ENCODE measurements at places on chromosomes 13 and 19.

GRCh38 chr13:99087954-99088491 is 110.2 kb upstream of the DOCK9 start:
- no peak for DNase-seq

GRCh38 chr13:36096461-36097416 is 34.4 kb downstream of the DCLK1 start:
- no peak for DNase-seq

GRCh38 chr13:32036126-32036695 is 4.6 kb downstream of the FRY start:
- DNase-seq = no peak

- no peak for DNase-seq
Measured at GRCh38 chr19:8206147-8207087, 2.8 kb upstream of the CERS4 start.

GRCh38 chr13:98813993-98814392 is 61.5 kb upstream of the SLC15A1 start:
- DNase-seq = no peak

DNA sequence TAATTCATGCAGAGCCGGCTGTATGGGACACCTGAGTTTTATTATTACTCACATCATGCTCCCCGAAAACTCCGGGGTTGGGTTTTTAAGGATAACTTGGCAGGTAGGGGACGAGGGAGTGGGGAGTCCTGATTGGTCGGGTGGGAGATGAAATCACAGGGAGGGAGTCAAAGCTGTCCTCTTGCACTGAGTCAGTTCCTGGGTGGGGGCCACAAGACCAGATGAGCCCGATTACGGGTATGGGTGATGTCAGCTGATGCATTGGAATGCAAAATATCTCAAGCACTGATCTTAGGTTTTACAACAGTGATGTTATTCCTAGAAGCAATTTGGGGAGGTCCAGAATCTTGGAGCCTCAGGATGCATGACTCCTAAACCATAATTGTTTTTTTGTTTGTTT is 18.6 kb upstream of the COG3 start:
- no peak for DNase-seq

GRCh38 chr13:107233541-107233940 is 665.6 kb upstream of the ARGLU1 start:
- DNase-seq = no peak

DNA sequence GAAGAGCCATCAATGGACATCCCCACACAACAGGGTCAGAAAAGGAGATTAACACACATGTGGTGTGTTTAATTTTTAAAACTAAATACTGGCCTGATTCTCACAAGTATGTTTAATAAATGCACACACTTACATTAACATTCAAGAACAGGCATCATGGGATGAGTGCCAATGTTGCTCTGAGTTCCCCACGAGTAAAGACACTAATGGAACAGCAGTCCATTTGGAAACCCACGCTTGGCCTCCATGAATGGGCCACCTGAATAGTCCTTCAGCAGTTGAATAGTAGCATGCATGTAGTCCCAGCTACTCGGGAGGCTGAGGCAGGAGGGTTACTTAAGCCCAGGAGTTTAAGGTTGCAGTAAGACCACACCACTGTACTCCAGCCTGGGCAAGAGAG is 195.2 kb upstream of the IPO5 start:
- no peak for DNase-seq

DNA sequence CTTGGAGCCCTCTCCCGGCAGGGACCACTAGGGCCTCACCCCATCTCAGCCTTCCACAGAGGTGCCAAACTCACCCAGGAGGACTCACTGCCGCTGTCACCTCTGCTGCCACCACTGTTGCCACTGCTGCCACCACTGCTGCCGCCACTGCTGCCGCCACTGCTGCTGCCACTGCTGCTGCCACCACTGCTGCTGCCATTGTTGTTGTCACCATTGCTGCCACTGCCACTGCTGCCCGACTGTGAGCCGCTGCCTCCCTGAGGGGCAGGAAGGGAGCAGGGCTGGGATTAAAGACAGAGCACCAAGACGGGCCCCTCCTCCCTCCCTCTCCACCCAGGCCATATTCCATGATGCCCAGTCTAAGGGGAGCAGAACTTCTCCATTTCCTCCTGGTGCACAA is 2.1 kb downstream of the DMKN start:
- DNase-seq = no peak

DNA sequence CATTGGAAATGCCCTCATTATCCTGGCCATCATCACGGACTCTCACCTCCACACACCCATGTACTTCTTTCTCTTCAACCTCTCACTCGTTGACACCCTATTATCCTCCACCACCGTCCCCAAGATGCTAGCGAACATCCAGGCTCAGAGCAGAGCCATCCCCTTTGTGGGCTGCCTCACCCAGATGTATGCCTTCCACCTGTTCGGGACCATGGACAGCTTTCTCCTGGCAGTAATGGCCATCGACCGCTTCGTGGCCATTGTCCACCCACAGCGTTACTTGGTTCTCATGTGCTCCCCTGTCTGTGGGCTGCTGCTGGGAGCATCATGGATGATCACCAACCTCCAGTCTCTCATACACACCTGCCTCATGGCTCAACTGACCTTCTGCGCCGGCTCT is 5.2 kb downstream of the OR1I1 start:
- DNase-seq = no peak

DNA sequence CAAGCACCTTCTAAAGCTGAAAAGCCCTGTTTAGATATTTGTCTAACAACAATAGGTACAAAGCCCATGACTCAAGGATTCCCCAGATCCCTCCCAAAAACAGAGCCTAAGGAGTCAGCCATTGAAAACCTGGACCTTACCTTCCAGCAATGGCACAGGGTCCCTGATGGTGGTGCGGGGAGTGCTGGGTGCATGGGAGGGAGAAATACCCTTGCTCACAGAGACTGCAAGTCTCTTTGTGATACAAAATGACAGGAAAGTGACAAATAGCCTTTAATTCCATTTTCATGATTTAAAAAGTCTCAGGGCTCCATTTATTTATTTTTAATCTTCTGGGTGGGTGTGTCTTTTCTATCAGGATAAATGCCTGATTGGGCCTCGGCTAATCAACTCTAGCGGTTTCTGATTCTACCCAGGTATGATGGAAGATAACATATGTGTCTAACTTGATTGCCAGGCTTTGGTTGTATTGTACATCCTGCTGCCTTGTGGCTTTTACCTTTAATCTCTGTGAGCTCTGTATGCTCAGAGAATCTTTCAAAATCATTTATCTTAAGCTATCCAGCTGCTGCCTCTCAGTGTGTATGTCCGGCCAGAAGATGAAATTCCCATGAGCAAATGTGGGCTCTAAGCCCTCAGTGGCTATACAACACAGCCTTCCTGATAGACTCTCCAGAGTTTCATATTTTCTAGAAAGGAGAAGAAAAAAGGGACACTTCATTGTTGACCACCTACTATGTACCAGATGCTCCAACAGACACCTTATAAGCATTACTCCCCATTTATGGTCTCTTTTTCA is 54.6 kb upstream of the FAM124A start:
- DNase-seq = no peak

DNA sequence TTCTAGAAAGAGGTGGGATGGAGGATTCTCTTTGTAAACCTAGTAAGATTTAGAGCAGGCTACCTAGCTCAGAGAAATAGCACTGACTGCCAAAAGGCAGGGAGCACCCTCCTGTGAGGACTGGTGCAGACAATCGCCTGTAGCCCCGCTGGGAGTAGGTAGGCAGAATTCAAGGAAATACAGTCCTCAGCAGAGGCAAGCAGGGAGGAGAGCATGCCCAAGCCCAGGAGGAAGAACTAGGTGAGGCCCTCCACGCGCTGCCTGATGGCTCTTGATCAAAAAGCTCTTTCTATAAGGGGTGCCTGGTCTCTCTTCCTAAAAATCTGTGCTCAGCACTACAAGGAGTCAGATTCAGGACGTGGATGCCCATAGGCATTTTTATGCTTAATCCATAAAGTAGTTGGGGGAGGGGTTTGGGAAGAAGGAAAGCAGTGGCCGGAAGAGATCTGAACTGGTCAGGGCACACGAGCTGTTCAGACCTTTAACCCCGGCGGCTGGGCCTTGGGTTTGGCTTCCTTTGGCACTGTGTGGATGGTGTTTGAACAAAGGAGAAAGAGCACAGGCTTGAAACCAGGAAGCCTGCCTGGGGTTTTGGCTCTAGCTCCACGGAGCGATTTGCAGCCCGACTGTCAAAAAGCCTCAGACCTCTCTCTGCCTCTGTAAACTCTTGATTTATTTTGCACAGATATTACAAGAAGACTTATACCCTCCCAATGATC is 320.6 kb downstream of the FOXO1 start:
- no peak for DNase-seq

GRCh38 chr13:104592127-104592526 is 1525.9 kb upstream of the SLC10A2 start:
- no peak for DNase-seq

DNA sequence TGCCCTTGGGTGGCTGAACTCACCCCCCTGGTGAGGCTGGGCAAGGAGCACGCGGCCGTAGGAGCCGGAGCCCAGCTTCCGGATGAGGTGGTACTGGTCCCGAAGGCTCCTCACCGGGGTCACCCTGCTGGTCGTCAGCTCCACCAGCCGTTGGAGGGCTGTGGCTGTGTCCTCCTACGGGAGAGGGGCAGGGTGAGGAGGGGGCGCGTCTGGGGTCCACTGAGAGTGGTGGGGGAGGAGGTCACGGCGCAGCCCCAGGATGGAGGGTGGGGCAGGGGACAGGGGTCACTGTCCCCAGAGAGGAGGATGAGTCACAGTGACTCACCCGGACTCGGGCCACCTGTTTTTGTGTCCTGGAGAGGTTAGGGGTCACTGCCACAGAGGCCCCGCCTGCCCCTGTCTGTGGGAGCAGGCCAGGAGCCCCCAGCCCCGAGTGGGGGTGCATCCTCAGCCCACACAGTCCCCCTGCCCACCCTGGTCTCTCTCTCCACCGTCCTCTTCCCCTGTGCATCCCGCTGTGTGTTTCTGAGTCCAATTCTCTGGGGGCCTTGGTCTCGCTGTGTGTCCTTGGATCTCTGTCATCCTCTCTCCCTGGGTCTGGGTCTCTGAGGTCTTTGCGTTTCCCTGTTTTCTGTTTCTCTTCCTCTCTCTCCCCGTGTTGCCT is 435 bp downstream of the SBK3 start:
- DNase-seq = no peak

- no peak for DNase-seq
Measured at GRCh38 chr13:97344265-97345175, 89.4 kb upstream of the RAP2A start.

DNA sequence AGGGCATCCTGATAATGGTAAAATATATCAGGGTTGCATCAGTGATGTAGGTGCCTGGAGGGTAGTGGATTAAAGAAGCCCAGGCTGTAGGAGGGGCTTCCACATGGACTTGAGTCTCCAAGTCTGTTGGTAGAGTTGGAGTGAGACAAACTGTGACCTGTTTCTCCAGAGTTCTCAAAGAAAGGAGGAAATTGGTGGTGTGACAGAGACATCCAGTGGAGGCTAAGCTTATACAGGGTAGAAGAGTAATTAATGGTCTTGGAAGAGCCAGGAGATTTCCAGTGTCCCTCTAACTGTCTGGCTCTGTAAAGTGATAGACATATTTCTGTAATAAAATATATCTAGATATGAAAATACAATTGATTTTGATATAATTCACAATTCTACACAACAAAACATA is 61.1 kb downstream of the GPC5 start:
- no peak for DNase-seq

- DNase-seq = no peak
Measured at GRCh38 chr13:41563984-41564365, 106.6 kb downstream of the RGCC start.

DNA sequence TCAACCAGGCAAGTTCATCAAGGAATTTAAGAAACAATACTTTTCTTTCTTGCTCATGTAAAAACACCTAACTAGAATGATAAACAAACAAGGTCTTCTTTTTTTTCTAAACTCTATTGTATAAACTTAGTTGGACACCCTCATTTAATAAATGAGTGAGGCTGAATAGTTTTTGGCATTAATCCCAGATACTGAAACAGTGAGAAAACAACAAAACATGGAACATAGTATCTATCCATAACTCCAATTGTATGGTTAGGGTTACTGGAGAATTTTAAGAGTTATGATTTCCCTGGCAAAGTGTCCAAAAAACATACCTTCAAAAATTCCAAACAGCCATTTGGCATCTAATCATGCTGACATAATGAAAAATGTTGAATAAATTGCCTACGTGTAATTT is 5.8 kb upstream of the POMP start:
- DNase-seq = no peak

DNA sequence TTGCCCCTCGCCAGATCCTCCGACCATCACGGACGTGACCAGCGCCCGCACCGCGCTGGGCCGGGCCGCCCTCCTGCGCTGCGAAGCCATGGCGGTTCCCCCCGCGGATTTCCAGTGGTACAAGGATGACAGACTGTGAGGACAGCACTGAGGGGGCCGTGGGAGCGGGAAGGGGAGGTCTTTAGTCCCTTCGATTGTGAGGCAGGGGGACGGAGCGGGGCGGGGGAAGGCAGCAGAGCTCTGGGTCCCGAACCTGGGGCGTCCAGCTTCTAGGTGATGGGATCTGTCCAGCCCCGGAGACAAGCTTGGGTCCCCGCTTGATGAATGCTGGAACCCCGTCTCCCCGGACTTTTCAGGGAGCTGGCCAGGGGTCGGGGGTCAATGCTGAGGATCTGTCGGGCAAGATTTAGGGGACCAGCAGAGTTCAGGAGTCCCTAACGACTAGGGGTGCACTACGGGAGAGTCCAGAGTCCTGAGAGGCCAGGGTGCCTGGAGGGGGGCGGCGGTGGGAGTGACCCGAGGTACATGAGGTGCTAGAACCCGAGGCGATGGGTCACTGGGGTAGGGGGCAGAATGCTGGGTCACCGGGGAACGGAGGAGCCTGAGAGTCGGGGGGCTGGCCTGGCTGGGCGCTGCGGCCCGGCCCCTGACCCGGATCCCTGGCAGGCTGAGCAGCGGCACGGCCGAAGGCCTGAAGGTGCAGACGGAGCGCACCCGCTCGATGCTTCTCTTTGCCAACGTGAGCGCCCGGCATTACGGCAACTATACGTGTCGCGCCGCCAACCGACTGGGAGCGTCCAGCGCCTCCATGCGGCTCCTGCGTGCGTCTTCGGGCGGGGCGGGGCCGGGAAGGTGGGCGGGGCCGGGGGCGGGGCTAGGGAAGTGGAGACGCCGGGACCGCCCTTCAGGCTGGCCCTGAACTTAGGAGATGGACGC is 14.6 kb downstream of the VSIG10L start:
- no peak for DNase-seq

All from right renal cortex interstitium (tissue), 3 donors.